Stimulated activated CD8-positive, alpha-beta memory T cell treated with anti-CD3 and anti-CD28 coated beads, Interleukin-2, amount 100 ng/mL, for 48 hours (primary cell): ENCODE measurements at places on chromosomes 11 and 22.

DNA sequence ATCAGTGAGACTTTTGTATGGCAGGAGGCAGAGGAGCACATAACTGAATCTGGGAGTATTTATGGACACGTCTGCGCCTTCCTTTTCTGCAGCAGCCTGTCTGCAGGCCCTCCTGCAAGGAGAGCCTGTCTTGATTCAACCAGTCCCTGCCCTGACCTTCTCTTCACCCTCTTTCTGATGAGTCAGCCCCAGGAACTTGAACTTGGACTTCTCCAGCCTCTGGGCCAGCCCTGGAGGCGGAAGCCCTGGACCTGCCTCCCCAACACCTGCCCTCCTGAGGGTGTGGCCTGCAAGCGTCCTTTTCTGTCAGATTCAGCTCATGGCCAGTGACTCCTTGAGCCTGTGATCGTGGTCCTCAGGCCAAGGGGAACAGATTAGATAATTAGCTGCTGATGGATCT is 20.0 kb downstream of the DAGLA start:
- DNase-seq, result no peak

DNA sequence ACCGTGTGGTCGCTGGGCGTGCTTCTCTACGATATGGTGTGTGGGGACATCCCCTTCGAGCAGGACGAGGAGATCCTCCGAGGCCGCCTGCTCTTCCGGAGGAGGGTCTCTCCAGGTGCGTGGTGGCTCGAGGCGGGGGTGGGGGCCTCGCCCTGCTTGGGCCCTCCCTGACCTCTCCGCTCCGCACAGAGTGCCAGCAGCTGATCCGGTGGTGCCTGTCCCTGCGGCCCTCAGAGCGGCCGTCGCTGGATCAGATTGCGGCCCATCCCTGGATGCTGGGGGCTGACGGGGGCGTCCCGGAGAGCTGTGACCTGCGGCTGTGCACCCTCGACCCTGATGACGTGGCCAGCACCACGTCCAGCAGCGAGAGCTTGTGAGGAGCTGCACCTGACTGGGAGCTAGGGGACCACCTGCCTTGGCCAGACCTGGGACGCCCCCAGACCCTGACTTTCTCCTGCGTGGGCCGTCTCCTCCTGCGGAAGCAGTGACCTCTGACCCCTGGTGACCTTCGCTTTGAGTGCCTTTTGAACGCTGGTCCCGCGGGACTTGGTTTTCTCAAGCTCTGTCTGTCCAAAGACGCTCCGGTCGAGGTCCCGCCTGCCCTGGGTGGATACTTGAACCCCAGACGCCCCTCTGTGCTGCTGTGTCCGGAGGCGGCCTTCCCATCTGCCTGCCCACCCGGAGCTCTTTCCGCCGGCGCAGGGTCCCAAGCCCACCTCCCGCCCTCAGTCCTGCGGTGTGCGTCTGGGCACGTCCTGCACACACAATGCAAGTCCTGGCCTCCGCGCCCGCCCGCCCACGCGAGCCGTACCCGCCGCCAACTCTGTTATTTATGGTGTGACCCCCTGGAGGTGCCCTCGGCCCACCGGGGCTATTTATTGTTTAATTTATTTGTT is 2.4 kb downstream of the PIM3 start:
- no peak for DNase-seq

DNA sequence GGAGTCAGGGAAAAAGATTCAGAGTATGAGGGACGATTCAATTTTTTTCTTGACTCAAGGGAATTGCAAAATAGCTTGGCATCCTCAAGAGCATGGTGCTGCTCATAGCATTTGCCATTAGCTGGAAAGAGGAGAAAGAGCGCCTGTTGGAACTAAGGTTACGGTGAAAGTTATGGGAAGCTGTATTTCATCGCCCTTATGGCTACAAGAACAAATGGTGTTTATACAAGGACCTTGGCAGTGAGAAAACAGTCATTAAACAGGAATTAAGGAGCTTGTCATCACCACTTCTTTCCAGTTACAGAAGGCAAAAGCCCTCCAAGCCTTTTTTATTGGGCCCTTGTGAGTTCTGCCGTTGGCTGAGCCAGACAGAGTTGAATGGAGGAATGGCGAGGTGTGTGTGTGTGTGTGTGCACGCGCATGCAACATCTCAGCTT is 74.2 kb downstream of the ALX4 start:
- no peak for DNase-seq

DNA sequence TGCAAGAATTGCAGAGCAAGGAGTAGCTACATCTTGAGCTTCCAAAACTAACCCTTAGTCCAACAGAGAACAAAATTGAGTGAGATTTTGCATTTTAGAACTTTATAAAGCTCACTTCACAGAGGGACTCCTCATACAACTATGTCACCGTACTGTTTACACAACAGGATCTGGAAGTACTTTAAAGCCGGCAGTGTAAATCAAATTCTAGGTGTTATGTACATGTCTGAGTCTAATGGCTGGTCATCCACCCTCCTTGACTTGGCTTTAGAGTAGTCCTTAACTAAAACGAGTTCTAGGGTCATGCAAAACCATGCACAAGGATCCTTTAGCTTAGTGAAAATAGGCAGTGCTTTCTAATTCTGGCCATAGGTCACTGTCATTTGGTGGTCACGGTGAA is 23.5 kb downstream of the IRAG1 start:
- DNase-seq, result no peak

DNA sequence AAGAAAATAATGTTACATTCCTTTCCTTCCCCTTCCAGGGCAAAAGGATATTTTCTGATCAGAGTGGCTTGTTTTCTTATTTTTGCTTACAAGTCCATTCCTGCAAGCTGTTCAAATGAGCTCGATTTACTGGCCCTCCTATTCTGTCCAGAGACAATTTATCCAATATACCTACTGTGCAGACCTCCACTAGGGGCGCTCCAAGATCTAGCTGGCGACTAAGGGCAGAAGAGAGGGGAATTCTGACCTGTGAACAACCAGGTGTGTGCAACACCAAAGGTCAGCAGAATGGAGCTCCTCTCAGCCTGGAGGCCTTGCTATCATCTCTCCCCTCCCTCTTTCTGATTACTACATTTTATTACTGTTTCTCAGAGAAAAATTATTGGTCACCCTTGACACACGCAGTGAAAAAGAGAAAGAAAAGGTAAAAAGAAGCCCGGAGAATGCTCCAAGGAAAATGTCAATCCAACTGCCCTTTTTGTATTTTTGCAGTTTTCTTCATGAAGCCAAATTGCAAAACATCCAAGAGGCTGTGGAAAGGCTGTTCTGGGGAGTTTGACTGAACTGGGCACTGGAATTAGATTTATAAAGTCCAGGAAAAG is 3.2 kb downstream of the SEZ6L start:
- DNase-seq, result peak; percentile 7

DNA sequence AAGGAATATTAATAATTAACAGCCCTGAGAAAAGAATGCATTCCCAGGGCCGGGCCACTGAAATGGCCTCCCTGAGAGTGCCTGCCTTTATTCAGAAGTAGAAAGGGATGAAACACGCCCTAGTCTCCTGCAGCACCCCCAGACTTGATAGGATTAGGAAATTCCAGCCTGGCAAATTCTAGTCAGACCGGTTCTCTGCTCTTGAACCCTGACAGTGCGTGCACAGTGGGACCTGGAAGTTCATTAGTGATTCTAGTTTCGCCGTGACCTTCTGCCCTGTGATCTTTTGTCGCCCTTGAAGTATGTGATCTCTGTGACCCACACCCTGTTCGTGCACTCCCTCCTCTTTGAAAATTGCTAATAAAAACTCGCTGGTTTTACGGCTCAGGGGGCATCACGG is 2.1 kb upstream of the GSTP1 start:
- no peak for DNase-seq

DNA sequence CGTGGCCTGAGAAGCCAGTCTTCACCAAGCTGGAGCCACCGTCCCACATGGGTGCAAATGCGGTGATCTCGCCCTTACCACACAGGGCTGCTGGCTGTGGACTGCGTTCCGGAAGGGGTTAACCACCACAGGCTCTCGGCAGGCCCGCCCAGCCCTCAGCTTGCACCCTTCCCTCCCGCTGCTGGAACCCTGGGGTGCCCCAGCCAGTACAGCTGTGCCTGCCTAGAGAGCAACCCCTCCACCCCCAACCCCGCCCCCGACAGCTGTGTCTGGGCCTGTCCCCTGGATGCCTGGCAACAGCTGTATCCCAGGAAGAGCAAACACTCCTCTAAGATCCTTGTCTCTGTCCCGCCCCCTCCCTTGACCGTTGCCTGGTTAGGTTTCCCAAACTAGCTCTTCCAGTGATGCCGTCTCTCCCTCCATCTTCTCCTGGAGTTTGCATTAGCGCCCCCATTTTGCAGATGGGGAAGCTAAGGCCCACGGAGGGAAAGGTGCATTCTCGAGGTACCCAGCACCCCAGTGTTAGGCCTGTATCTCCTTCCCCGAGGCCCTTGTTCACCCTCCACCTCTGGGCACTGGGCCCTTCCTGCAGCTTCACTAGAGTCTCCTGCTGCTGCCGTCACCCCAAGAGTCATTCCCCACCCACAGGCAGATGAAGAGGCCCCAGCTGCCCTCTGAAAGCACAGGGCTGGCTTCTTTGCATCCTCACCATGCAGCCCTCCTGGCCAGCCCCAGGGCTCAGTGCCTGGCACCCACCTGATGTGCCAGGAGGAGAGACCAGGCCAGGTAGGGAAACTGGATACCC is 12.6 kb upstream of the COX8A start:
- no peak for DNase-seq

- no peak for DNase-seq
Observed at GRCh38 chr11:120615391-120615790, 103.8 kb downstream of the GRIK4 start.

DNA sequence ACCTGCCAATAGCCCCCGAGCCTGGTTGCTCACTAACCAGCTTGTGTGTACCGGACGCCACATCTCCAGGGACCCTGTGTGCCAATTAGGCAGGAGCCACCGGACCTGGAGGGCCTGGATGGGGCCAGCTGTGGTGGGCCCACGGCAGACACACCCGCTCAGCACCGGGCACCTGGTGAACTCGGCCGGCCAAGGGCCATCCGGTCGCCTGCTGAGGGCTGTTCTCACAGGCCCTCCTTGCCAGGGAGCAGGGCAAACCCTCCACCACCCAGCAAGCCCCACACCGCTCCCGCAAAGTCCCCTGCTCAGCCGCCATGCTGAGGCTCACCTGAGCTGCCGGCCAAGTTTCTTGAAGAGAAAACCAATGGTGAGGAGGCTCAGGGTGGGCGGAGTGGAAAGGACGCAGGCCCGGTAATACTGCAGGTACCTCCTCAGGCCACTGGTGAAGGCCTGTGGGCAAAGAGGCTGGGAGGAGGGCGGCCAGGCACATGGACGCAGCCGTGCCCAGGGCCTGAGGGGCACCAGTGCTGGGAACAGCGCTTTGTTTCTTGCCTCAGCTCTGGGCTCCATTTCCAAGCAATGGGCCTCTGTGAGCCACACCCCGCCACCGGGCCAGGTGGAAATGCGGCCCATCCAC is 17.1 kb downstream of the TUBGCP6 start:
- no peak for DNase-seq

DNA sequence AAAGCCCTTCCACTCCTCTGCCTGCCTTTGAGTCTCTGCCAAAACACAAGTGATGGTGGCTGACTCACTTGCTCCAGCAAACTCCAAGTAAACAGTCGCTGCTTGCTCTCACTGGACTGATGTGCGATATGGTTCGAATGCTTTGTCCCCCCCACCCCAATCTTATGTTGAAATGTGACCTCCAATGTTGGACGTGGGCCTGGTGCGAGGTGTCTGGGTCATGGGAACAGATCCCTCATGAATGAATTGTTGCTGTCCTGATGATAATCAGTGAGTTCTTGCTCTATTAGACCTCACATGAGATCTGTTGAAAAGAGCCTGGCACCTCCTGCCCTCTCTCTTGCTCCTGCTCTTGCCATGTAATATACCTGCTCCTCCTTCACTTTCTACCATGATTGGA is 747.9 kb downstream of the OPCML start:
- no peak for DNase-seq

DNA sequence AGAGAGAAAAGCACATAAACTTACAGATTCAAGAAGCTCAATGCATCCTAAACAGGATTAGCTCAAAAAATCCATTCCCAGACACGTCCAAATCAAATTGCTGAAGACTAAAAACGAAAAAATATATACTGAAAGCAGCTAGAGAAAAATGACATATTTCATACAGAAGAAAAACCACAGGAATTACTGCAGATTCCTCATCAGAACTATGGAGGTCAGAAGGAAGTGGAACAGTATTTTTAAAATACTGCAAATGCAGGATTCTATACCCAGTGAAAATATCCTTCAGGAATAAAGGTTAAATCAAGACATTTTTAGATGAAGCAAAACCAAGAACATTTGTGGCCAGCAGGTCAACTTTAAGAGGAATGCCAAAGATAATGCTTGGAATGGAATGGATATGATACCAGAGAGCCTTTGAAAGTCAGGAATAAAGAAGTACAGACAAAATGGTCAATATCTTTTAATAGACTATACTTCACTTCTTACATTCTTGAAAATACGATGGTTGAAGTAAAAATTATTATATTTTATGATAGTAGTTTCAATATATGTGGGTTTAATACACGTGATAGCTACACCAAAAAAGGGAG is 352.9 kb downstream of the CTTN start:
- no peak for DNase-seq

DNA sequence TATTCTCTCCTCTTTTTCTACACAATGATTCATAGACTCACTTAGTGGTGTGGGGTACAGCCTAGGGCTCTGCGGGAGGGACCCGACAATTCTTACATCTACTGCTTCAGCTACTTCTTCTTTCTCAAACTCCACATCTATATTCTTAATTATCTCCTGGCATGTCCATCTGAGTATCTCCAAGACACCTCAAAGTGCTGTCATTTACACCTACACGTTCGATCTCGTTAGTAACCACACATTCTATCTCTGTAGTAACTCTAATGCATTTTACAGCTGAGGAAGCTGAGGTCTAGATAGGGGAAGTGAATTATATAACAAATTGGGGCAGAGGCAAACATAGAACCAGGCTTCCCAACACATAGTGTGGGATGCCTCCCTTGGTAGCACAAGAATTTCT is 27.7 kb upstream of the RRM1 start:
- no peak for DNase-seq

GRCh38 chr11:120030411-120030810 is 107.5 kb downstream of the TRIM29 start:
- DNase-seq, result no peak

GRCh38 chr22:35352214-35353111 is 28.4 kb upstream of the HMOX1 start:
- DNase-seq, result peak; percentile 60

GRCh38 chr11:117143390-117143789 is 697 bp upstream of the PAFAH1B2 start:
- no peak for DNase-seq

GRCh38 chr22:50546326-50547262 is 895 bp downstream of the KLHDC7B start:
- no peak for DNase-seq

DNA sequence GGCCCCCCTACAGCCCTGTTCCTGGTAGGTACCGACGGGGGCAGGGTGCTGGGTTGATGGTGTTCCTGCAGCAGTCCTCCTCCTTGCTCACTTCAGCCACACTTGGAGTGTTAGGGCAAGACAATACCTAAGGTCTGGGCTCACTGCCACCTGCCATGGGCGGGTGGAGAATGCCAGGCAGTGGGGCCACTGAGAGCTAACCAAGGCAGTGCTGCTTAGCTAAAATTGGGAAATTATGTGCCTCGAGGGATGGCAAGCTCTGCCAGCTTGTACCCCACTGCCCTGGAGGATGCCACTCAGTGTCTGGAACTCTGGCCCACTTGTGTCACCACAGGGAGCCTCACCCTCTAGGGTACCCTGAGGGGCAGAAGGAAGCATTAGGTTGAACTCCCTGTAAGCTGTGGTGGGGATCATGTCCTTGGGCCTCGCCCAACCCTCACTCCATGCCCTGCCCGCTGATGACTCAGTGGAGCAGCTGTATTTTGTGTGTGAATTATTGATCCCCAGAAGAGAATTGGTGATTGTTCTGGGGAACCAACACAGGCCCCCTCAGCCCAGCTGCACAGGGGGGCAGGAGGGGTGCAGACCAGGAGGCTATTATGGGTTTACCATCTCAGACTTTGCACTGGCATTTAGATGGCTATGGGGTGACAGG is 17.7 kb downstream of the PHLDB1 start:
- no peak for DNase-seq
